Cardiac fibroblast (primary cell): ENCODE measurements at places on chromosomes 1 and 21.

- no peak for DNase-seq
These were observed 67.8 kb upstream of the IPO9 start for GRCh38 chr1:201761178-201761577.

GRCh38 chr1:65458730-65459396 lies 38.4 kb downstream of the LEPR start:
- DNase-seq = peak; percentile 42

- DNase-seq = peak; percentile 69
These were observed 57.7 kb downstream of the UBE2T start for GRCh38 chr1:202283991-202284390.

DNA sequence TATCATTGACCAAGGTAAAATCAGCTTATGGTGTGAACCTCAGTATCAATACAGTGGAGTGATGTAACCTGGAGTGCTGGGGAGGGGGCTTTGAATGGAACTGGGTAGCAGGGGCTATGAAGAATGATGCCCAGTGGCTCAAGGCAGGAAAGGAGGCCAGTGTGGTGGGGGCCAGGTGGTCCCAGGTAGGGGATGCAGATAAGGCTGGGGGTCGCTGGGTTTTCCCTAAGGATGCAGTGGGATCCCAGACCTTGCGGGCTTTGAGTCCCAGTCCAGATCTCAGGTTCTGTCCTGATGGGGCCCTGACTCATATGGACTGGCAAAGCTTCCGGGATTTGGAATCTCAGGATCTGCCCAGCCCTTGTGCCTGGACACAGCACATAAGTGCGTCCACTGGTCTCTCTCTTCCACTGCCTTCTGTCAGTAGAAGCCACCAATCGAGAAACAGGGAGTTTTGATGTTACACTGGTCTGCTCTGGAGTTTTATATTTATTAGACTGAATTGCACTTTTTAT lies 52.0 kb downstream of the S100B start:
- DNase-seq = no peak

- DNase-seq = peak; percentile 56
These were observed 310.7 kb downstream of the DUSP10 start for GRCh38 chr1:221431068-221431651.

- DNase-seq = no peak
These were observed 6.0 kb downstream of the DLGAP3 start for GRCh38 chr1:34923490-34923889.

GRCh38 chr1:60483509-60483908 lies 409.9 kb upstream of the C1orf87 start:
- no peak for DNase-seq

DNA sequence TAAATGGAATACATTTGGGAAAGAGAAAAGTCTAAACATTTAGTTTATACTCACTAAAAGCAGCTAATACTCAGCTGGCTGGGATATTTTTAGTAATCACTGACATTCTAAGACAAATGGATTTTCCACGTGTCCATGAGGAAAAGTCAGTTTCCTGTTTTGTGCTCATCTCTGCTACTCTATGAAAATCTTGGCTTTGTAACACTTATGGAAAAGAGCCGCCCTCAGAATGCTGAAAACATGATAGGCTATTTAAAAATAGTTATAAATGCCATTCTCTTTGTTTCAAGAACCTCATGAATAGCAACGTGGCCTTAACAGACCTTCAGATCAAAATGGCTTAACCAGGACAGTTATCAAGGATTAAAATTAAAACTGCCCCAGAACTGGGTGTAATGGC lies 29.9 kb downstream of the MRAP start:
- DNase-seq = peak; percentile 54
